ENCODE measurements at places on chromosomes 11 and 22.

GRCh38 chr22:29795663-29796062 is 28.5 kb downstream of the UQCR10 start:
- DNase-seq = no peak

DNA sequence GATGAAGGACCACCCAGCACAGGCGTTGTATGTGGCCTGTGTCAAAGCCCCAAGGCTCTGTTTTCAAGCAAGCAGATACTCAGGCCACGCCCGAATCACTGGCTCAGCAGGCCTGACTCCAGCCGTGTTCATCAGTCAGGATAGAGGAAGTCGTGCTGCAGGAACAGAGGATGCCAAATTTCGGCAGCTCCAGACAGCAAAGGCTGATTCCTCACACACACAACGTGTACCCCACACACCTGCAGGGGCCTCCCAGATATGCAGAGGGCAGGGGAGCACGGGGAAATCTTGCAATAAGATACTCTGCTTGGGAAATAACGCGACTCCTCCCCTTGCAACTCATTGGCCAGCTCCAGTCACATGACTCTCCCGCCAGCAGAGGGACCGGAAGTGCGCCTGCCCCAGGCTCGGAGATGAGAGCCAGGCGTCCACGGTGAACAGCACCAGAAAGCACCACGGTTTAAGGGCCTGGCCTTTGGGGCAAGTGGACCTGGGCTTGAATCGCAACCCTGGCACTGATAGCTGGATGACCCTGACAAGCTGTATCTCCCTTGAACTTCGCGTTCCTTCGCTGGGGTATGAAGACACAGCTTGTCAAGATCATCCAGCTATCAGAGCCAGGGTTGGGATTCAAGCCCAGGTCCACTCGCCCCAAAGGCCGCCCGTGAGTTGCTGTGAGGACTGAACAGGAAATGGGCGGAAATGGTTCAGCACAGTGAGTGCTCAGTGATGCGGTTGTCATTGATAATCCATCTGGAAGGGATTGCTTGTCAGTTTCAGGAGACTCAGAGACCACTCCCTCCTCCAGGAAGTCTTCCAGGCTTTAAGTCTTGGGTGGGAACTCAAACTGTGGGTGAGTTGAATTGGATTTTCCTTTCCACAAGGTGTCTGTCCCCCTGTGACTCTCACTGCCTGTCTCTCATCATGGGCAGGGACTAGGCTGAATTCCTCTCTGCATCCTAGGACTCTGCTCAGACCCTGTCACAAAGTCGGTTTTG is 88.5 kb downstream of the MYEOV start:
- peak; percentile 77 for DNase-seq

GRCh38 chr11:108754901-108755625 is 90.2 kb downstream of the DDX10 start:
- DNase-seq = no peak

DNA sequence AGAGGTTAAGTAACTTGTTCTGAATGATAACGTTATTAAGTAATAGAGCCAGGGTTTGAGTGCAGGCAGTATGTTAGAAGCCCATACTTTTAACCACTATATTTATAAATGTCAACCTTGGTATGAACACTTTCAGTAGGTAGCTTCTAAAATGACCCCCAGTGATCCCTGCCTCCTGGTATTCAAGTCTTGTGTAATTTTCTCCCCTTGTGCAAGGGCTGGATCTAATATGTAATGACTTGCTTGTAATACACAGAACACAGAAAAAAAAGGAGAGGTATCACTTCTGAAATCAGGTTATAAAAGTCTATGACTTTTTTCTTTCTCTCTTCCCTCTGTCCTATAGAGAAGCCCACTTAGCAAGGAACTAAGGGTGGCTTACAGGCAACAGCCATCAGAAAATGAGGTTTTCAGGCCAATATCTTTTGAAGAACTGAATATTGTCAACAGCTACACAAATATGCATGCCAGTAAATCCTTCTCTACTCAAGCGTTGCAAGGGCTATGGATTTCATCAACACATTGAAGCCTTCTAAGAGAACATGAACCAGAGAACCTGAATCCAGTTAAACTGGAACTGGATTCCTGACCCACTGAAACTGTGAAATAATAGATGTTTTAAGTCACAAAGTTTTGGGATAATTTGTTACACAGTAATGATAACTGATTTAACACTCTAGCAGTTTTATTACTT is 712.3 kb downstream of the METTL15 start:
- no peak for DNase-seq

DNA sequence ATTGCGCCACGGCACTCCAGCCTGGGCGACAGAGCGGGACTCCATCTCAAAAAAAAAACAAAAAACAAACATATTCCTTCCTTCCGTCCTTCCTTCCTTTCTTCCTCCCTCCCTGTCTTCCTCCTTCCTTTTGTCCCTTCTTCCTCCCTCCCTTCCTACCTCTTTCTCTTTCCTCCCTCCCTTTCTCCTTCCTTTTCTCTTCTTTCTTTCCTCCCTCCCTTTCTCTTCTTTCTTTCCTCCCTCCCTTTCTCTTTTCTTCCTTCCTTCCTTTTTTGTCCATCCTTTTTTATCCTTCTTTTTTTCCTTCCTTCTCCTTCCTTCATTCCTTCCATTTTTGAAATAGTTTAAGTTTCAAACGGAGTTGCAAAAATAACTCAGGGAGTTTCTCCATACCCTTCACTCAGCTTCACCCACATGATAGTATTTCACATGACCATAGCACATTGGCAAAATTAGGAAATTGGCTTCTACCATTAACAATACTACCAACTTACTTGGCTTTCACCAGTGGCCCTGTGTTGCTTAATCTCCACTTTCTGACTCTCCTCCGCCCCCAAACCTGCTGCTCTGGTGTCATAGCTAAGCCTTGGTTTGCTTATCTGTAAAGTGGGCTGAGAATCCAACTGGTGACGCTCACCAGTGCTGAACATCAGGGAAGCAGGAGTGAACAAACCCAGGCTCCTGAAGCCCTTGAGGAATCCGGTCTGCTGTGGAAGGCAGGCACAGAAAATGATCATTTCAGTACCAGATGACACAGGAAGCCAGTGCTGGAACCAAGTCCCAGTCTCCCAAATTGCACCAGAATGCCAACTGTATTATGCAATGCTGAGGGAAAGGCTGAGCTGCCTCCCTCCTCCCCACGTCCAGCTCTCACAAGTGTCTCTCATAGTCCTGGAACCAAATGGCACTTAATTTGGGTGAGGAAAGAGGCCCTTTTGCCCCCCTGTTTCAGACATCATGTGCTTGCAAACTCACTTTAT is 17.2 kb upstream of the CRYBB3 start:
- DNase-seq = no peak

- DNase-seq = no peak
Measured at GRCh38 chr22:43744700-43745410, 67.2 kb downstream of the EFCAB6 start.

DNA sequence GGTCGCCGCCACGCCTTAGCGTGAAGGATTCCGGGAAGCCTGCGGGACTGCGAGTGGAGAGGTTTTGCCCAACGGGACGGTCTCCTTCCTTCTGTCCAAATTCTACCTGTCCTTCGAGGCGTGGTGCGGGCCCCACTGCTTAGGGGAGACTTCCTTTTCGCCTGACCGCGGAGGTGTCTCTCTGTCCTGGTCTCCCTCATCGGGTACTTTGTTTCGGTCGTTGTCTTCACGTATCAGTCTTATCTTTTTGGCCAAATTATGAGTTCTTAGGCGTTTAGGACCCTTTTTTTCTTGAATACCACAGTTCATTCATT is 388 bp downstream of the HINFP start:
- no peak for DNase-seq

DNA sequence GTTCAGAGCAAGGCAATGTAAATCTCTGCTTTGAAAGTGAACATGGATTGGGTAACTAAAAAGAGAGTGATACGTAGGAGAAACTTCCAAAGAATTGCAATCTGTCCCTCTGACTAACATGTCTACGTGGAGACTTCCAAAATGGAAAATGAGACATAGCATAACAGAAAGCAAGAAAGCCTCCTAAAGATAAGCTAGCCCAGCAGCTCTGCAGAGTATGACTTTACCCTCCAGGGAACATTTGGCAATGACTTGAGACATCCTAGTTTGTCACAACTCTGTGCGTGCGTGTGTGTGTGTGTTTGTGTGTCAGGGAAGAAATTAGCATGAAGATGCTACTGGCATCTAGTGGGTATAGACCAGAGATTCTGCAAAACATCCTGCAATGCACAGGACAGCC is 817.4 kb downstream of the NTM start:
- DNase-seq = no peak

DNA sequence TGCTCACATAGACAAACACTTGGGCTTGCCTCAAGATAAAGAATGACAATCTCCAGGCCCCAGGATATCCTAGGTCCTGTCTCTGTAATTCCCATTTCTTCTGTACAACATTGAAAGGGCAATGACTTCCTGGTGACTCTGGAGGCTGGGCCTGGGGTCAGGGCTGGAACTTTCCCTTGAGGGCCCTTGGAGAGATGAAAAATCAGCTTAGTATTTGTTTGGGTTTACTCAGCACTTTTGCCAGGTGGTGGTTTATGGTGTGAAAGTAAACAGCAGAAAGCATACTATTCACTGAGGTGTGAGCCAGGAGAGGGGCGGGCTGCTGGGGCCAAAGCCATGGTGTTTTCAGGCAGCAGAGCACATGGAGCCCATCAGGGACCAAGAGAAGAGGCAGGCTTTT is 214.7 kb upstream of the NARS2 start:
- no peak for DNase-seq

GRCh38 chr22:36225333-36225922 is 13.9 kb downstream of the APOL2 start:
- no peak for DNase-seq

GRCh38 chr11:60951904-60952741 is at the start of gene SLC15A3:
Gene SLC15A3, minus strand, starts transcription at chr11:60952176. Its CDS starts 625 bp downstream, at chr11:60951551.
- peak; percentile 91 for DNase-seq

- no peak for DNase-seq
Measured at GRCh38 chr11:102154806-102155205, 44.6 kb downstream of the YAP1 start.

DNA sequence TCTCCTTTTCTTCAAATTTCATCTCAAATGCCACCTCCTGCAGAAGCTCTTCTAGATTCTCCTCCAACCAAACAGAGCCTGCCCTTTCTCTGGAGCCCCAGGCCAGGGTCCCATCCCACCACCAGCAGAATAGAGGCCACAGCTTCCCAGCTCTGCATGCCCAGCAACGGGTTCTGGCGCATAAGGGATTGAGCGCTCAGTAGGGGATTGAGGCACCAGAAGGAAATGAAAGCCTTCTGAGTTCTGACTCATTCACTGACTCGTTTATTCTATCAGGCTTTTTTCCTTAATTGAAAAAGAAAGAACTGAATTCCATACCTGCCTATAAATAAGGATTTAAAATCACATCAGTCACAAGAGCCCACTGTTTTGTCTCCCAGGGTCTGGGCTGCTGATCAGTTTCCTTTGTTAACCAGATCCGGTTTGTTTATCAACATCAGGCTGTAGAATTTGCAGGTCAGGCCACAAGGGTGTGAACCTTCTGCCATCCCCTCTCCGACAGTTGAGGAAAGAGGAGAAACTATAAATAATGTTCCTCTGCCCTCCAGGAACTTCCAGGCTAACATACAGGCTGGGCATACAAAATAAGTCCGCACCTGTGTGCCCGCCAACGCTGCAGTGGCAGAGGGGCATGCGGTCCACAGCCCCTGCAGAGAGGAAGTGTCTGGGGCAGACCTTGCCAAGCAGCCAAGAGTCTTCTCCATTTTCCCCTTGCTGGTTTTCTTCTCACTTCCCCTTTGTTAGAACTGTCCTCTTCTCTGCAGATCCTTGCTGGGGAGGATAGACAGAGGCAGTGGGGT is 63.5 kb upstream of the PRDM11 start:
- peak; percentile 56 for DNase-seq

GRCh38 chr22:42844756-42845155 is 12.3 kb downstream of the ARFGAP3 start:
- DNase-seq = no peak

GRCh38 chr11:72578991-72579815 is 95.0 kb downstream of the PDE2A start:
- DNase-seq = no peak

DNA sequence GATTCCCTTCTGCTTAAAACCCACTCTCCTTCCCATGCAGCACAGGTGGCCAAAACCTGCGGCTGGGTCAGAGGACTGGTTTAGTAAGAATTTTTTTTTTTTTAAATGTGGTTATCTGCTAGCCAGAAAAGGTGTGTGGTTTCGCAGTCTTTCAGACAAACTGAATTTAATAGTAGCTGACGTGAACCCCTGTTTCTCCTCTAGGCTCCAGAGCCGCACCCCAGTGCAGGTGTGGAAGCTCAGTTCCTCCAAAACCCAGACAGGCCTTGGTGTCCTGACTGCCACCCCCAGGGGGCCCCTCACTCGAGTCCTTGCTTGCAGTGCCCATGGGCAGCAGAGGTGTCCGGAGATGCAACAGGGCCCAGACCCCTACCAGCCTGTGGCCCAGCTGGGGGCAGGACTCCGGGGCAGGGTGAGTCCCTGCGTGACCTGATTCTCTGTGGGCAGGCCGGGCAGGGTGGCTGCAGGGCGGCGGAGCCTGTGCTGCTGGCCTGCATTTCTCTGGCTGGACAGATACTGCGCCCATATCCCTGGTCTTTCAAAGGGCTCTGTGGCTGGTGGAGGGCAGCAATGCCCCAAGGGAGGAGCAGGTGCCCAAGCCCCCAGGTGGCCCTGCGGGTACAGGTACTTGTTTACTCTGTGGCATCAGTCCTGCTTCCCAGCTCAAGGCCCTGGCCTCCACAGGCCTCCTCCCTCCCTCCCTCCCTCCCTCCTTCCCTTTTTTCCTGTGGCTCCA is 15.2 kb downstream of the KCNQ1 start:
- DNase-seq = no peak
